NCI-H748 treated with DMSO at 0.1 percent for 48 hours (cell line): ENCODE measurements at places on chromosomes 4 and X.

GRCh38 chr4:101135371-101136010 lies 211.8 kb downstream of the PPP3CA start:
- no peak for DNase-seq

- no peak for DNase-seq
Observed at GRCh38 chr4:1512738-1513660, 106.8 kb upstream of the NKX1-1 start.

GRCh38 chr4:105551965-105552746 lies at the start of gene ARHGEF38:
TSS of gene ARHGEF38 (plus strand) at chr4:105552620. CDS start at chr4:105552766, 146 bp downstream.
- DNase-seq, result peak; percentile 91

GRCh38 chrX:67613996-67614395 lies 70.2 kb downstream of the AR start:
- DNase-seq, result no peak

DNA sequence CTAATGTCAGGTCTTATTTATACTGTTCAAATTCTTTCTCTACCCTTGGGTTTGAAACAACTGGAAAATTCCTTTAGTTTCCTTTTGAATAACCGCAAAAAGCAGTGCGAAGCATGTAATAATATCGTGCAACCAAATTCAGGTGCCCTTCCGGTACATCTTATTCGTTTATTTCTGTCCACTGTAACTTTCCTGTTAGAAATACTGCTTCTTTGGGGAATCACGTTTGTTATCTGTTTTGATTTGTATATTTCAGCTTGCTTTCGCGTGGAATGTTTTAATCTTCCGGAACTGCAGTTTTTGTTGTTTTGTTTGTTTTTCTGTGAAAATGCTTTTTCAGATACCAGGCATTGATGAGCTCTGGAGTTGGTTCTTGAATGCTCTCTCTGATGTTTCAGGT lies 85.7 kb upstream of the HPRT1 start:
- no peak for DNase-seq

- DNase-seq, result no peak
Observed at GRCh38 chr4:89599026-89599425, 237.9 kb downstream of the SNCA start.

DNA sequence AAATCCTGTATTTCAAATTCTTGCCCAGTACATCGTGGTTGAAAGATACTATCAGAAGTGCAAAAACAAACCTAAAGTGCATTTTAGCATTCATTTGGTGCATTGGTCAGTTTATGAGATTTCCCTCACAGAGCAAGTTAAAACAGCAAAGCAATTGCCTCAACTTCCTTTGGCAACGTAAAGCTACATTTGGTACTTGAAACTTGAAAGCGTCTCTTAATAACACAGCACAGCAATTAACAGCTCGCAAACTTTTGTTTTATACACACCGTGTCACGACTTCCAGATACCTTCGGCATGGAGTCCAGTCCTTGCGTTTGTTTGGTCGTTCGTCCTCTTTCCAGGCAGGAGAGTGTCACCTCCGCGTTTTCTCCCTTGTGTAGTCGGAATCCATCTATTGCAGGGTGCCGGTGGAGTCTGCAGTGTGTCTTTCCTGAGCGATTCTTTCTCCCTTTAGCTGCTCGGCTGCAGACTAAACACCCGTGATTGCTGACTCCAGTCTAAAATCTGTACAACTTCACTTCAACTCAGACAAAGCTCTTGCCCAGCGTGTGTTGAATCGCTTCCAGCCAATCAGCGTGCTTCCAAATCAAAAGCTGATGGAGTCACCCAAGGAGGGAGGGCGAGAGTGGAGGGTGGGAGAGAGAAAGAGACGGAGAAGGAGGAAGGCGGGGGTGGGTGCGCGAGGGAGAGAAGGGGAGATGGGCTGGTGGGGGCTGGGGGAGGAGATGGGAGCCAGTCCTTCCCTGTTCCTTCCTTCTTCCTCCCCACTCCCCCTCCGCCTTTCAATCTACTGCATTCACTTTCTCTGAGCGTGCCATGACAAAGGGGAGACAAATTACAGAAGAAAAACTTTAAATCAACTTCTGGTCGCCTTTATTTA lies at the start of gene PCDH18:
TSS of gene PCDH18 (minus strand) at position 509 of the 883 bp plus-strand sequence. CDS start at position 103, 406 bp downstream.
- peak; percentile 50 for DNase-seq

GRCh38 chrX:113675278-113675677 lies 834.6 kb upstream of the AMOT start:
- DNase-seq, result no peak

GRCh38 chrX:43861750-43862149 lies 20.5 kb downstream of the MAOB start:
- no peak for DNase-seq

- peak; percentile 28 for DNase-seq
Observed at GRCh38 chrX:135295238-135295943, 13.9 kb upstream of the ETDC start.

DNA sequence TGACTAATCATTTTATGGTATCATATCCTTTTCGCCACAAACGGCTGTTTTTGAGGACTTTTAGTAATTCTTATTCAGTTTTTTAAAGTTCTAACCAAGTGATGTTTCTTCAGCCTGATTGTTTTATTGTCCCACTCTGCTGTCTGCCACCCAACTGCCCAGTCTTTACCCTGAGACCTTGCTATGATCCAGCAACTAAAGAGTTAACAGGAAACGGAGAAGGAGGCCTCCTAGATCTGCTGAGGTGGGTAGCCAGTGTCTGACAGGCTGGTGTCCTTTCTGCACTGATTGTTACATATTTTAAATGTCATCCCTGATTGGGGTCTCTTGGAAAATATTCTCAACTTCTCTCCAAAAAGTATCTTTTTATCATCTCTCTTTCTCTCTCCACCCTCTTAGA lies 7.9 kb upstream of the TMEM150C start:
- DNase-seq, result no peak

DNA sequence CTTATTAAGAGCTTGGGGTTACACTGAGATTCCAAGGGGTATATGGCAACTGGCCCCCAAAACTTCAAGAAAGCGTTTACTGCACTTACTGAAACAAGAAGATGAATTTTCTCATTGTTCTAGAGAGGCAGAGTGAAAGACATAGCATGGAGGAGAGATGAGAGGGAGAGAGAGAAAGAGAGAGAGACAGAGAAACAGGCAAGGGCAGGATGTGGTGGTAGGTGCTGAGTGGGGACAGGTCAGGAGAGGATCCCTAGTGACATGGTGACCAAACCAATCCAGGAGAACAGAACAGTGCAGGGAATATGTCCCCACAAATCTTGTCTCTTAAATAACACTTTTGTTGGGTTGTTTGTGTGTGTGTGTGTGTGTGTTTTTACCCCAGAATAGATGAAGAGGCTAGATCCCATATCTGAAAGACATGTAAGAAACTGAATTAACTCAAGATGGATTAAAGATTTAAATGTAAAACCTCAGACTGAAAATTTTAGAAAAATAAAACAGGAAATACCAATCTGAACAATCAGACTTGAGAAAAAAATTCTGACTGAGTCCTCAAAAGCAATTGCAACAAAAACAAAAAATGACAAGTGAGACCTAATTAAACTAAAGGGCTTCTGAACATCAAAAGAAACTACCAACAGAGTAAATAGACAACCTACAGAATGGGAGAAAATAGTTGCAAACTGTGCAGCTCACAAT lies 202.2 kb downstream of the QDPR start:
- DNase-seq, result no peak

DNA sequence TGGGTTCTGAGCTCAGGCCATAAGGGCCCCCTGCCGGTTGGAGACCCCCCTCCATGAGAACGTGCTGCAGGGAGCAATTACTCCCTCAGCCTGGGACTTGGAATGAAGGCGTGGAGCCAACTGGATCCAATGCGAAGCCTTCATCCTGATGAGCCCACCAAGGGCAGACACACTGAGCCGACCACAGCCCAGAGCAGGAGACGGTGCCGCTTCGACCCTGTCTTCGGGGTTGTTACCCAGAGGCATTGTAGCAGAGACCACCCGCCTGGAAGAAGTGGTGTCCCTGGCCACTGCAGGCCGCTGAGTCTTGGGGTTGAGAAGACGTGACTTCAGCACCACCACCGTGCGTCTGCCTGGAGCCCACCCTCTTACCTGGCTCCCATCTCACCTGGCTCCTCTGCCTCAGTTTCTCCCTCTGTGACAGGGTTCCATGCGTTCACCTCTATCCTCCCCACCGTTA lies 7.0 kb upstream of the NKX1-1 start:
- no peak for DNase-seq

- DNase-seq, result no peak
Observed at GRCh38 chrX:53997724-53998123, 46.5 kb downstream of the PHF8 start.

GRCh38 chrX:79181401-79181800 lies 36.9 kb downstream of the GPR174 start:
- DNase-seq, result no peak

DNA sequence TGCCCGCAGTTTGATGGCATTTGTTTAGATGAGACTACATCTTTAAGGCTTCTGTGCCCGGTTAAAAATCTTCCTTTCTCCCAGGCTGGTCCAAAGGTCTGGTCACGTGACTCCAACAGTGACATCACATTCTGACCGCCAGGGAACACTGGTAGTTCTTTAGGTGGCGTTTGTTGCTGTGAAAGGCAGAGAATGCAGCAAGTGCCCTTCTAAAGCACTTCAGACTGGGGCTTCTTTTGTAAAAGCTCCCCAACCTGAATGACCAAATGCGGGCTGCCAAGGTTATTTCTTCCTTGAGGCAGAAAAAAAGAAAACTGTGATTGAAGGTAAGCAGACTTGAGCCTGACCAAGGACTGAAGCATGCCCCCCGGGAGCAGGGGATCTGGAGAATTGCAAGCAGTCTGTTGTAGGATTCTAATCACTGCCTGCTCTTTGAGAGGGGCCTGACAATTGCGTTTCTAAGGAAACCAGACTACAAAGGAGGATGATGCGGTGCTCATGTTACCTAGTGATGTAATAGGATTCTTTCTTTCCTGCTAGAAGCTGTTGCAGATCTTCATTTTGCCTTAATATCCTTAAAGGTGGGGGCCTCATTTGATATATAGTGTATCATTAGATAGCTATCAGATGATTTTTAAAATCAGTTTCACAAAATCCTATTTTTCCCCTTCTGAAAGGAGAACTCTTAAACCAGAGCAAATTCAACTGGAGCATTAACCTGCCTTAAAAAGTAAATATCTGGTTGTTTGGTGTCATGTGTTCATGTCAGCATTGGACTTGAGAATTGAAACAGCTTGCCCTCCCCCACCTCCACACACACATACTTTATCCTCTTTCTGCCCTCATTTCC lies 133.1 kb downstream of the AKAP4 start:
- peak; percentile 73 for DNase-seq

DNA sequence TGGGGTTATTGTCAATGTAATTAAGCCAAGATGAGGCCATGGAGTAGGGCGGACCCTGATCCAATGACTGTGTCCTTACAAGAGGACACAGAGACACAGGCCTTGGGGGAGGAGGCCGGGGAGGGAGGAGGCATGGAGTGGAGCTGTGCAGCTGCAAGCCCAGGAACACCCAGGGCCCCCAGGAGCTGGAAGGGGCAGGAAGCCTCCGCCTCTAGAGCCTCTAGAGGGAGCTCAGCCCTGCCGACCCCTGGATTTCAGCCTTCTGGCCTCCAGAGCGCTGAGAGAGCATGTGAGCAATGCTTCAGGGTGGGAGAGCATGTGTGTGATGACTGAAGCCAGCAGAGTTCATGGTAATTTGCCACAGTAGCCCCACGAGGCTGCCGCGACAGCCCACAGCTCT lies 234.6 kb downstream of the AFAP1 start:
- DNase-seq, result no peak

DNA sequence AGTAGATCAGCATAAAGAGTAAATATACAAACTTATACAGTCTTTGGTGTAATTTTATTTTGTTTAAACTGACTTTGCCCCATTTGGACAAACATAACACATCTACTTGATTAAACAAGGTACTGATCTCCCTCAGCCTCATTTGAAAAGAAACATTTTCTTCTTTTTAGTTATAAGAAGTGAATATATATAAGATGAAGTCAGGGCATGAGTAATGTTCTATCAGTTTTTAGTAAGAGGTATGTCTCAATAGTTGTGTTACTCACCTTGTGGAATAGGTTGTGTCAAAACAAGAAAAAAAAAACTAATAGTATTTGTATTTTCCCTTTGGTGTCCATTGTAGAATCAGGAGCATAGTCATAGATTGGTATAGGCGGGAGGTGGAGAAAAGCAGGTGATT lies 327.4 kb downstream of the RPA4 start:
- no peak for DNase-seq
